ENCODE measurements at places on chromosomes 3 and 15.

- DNase-seq = peak; percentile 82
Observed at GRCh38 chr3:65833761-65834505, 204.8 kb downstream of the MAGI1 start.

- peak; percentile 69 for DNase-seq
Observed at GRCh38 chr3:115146032-115146417, 1.1 kb downstream of the ZBTB20 start.

- no peak for DNase-seq
Observed at GRCh38 chr3:99765042-99765942, 52.4 kb upstream of the CMSS1 start.

- DNase-seq = no peak
Observed at GRCh38 chr3:37435572-37435971, 261.2 kb upstream of the LRRFIP2 start.

DNA sequence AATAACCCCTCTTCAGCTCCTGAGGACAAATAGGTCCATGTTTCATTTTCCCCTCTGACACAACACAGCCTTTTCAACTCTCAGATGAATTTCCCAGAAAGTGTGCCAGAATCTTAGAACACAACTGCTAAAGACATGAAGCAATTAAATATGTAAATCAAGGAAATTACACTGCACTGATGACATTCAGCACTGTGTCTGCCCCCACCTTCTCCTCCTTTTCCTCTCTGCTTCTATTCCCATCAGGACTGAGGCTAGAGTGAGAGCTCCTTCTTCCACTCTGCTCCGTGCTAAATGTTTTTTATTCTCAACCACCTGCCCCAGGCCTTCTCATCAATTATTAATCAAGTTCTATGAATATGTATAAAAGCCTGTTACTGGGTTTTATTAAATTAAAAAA is 596.1 kb downstream of the TUSC7 start:
- no peak for DNase-seq

- peak; percentile 86 for DNase-seq
Observed at GRCh38 chr15:74196175-74196574, 6.4 kb downstream of the STRA6 start.

- no peak for DNase-seq
Observed at GRCh38 chr15:90887037-90887481, 2.8 kb downstream of the FES start.

DNA sequence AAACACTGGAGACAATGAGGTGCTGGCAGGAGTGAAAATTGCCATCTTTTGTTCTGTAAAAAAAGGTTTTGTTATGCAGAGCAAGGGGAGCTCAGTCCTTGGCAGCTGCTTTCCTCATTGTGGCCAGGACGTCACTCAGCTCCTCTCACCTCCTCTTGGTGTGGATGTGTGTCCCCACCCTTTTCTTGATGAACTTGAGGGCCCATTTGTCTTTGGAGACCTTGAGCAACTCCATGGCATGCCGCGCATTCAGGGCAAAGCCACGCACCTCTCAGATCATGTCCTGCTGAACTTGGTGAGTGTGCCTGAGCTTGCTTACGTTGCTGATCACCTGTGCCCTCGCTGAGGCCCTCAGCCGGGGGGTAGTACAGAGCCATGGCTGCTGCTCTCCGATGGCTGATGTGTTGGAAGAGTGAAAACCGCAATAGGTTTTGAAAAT is 24.5 kb upstream of the BDH1 start:
- DNase-seq = no peak

DNA sequence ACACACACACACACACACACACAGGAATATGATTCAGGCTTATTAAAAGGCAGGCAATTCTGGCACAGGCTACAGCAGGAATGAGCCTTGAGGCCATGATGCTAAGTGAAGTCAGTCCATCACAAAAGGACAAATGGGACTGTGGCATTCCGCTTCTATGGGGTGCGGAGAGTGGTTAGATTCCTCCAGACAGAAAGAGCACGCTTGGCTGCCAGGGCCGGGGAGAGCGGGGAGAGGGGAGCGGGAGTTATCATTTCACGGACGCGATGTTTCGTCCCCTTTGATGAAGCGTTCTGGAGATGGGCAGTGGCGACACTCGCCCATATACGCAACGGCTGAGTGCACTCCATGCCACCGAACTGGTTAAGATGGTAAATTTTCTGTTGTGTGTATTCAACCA is 58.5 kb upstream of the FAM174B start:
- DNase-seq = no peak

GRCh38 chr3:197899833-197900478 is 50.0 kb upstream of the RPL35A start:
- DNase-seq = no peak

- no peak for DNase-seq
Observed at GRCh38 chr3:151120409-151120808, 34.9 kb downstream of the MED12L start.

All from HT1080 (cell line).